ENCODE measurements at places on chromosomes 1 and 21.
A peak's percentile ranks its signal among the peaks of the same experiment; 100 is the strongest.

- peak; percentile 35 for DNase-seq
Observed at GRCh38 chr1:224851210-224851847, 78.1 kb upstream of the DNAH14 start.

DNA sequence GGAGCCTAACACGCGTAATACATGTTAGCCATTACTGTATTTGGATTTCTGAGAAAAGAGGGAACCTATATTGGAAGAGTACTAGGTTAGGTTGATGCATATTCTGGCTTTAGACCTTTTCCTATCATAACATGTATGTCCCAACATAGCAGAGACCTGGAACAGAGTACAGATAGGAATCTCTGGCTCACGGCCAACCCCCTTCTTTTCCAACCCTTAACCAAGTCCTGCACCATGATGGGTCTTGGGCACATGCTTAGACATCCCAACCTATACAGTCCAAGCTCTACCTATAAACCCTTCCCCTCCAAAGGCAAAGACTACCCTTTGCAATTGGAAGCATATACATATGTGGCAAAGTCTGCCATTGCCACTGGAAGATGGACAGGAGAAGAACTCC is 227.9 kb downstream of the TM2D1 start:
- no peak for DNase-seq

GRCh38 chr1:22131875-22132486 is 10.9 kb downstream of the WNT4 start:
- no peak for DNase-seq

DNA sequence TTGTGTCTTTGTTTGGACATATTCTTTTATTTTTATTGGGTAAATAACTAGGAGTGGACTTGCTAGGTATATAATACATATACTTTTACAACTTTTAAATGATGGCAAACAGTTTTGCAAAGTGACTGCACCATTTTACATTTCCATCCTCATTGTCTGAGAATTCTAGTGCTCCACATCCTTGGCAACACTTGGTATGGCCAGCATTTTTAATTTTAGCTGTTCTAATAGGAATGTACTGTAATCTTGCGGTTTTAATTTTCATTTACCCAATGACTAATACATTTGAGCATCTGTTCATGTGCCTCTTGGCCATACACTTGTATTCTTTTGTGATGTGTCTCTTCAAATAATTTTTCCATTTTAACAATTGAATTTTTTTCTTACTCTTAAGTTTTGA is 37.0 kb upstream of the ATP6V1G3 start:
- DNase-seq: no peak

- DNase-seq: no peak
Observed at GRCh38 chr1:224565186-224565585, 50.9 kb upstream of the CNIH3 start.

DNA sequence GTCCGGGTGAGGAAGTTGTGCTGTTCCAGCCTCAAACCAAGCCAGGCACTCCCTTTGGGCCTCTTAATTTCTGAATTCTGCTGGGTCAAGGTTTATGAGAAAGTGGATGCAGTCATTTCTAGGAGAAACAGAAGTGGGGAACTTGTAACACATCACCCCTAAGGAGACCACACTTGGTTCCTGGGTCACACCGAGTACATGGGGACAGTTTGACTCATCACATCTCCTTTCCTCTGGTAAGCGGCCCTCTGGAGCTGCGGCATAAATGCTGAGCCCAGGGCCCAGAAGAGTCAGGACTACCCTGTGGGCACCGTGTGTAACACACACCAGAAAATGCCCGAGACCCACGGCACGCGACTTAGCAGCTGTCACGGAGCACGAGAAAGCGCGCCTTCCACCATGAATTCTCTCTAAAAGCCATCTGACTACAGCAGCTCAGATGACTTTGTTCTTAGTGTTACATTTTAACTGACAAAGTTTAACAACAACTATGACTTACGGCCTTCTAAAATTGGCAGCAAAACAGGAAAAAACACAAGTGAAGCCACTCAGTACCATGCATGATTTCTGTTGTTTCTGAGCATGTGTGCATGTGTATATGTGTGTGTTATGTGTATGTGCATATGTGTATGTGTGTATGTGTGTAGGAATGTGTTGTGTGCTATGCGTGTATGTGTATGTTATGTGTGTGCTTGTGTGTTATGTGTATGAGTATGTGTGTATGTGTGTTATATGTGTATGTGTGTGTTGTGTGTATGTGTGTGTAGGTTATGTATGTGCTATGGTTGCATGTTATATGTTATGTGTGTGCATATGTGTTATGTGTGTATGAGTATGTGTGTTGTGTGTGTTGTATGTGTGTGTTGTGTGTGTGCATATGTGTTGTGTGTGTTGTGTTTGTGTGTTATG is 50.8 kb downstream of the TOMM20 start:
- DNase-seq: peak; percentile 28

Measured in lung (tissue), 17 donors.